Foreskin keratinocyte (primary cell): ENCODE measurements at places on chromosomes 3 and 15. TPM values are rescaled to one million over a fixed set of nuclear protein-coding genes. Genes with fewer than 3 reads are reported as not detected.
A peak's percentile ranks its signal among the peaks of the same experiment; 100 is the strongest.

DNA sequence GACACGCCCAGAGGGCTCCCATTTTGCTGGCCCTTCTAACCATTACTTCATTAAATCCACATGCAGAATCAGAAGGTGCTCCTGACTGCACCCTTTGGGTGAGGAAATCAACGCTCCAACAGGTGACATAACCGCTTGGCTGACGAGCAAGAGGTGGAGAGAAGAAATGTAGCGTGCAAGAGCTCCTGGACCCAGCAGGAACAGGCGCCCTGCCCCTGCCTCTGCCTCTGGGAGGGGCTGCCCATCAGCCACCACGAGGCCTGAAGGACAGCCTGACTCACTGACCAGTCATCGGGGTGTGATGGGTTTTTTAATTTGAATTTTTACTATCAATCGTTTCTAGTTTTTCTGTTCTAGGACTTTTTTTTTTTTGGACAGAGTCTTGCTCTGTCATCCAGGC is 218.2 kb downstream of the ADAMTS17 start:
- DNase-seq: peak; percentile 10

GRCh38 chr3:177107461-177108239 is 89.6 kb downstream of the TBL1XR1 start:
- no peak for DNase-seq

- DNase-seq: peak; percentile 93
Observed at GRCh38 chr15:90839187-90840071, 29.0 kb upstream of the FURIN start.

Gene XYLB
- polyA plus RNA-seq: 2.3 and 2.4 TPM in 2 replicates
